ENCODE measurements at places on chromosomes 11 and 22.
A peak's percentile ranks its signal among the peaks of the same experiment; 100 is the strongest.

- DNase-seq: no peak
Measured at GRCh38 chr11:57699813-57700212, 12.2 kb downstream of the MED19 start.

- no peak for DNase-seq
Measured at GRCh38 chr11:104105155-104105554, 58.8 kb downstream of the PDGFD start.

DNA sequence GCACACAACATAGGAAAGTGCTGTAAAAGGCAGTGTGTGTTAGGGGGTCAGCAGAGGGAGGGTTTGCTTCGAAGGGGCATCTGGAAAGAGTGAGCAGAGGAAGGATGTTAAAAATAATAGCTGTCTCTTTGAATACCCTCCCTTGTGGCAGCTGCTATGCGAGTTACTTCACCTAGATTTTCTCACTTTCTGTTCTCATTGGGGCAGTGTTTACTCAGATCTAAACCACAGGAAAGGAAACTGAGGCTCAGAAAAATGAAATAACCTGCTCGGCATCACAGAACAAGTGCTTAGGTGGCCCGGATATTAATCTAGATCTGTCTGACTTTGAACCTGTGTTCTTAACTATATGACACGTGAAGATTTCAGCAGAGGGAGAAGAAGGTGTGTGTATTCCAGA, 125.3 kb downstream of the C11orf91 start:
- no peak for DNase-seq

DNA sequence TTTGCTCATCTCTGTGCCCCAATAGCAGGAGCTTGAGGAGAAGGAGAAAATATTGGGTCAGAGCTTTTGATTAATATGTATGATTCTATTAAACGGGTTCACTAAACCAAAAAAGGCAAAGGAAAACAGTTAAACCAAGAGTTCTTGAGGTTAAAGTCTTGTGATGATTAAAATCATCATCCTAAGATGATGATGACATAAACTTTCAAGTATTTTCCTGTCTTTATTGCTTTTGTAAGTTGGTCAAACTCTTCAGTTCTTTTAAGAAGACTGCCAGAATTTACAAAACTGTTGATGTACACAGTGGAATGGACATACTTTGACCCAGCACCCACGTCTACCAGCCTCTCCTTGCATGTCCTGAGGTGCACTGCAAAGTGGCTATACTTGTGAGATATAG, 41.0 kb downstream of the FDX1 start:
- peak; percentile 29 for DNase-seq

- peak; percentile 37 for DNase-seq
Measured at GRCh38 chr11:41498726-41499125, 39.3 kb upstream of the LRRC4C start.

DNA sequence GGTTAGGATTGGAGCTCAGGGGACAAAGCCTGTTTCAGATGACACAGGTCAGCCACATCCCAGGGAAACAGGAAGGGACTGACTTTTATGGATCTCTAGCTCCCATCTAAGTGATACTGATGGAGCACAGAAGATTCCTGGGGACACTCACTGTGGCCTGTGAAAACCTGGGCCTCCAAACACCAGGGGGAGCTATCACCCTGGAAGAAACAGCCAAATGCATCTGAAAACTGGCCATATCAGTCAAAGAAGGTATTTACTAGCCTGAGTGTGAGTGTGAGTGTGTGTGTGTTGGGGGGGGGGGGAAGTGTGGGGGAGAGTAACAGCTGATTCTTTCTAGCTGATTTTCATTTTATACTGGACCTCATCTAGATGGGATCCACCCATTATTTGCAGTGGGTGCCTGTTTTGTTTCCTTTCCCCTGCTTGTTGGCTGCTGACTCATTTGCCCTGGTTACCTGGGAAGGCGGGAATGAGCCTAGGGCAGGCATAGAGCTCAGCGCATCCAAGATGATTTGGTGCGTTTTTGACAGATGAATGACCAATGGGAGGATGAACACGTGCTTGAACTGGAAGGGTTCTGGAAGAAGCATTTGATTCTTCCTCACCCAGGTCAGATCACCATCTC, 284.0 kb downstream of the KIRREL3 start:
- DNase-seq: peak; percentile 54

- DNase-seq: no peak
Measured at GRCh38 chr11:46835897-46836296, 10.2 kb downstream of the CKAP5 start.

DNA sequence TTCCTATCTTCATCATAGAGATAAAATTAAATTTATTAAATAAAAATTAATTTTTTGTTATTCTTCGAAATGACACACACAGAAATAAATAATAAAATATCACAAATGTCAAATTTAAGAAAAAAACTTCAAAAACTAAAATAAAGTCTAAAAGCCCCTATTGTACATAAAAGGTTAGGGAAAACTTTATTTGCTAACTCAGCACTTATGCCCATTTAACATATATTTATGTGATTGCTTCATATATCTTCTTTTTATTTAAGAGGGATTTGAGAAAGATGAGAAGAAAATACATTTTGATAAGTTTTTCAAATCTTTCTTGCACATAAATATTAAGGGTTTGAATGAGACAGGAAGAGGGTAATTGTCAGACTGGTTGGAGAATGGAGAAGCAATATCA, 2350.4 kb upstream of the RAG2 start:
- DNase-seq: no peak

GRCh38 chr11:3103076-3103475, 45.9 kb upstream of the CARS1 start:
- no peak for DNase-seq

- DNase-seq: no peak
Measured at GRCh38 chr11:63535734-63536133, 874 bp upstream of the PLAAT4 start.

GRCh38 chr11:64893194-64894069, 15.0 kb upstream of the EHD1 start:
- DNase-seq: no peak

DNA sequence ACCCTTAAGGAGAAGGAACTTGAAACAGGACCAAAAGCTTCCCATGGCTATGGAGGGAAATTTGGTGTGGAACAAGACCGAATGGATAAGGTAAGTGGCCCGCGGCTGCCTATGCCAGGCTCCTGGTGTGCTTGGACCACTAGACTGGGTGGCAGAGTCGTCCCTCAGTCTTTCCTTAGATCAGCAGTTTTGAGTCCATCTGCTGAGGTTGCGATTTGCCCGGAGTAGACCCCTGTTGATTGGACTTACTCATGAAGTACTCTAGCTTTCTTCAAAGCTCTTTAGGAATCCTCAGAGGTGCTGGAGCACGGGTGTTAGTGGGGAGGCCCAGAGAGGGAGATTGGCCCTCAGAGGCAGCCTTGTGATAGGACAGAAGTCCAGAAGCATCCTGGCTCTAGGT, 11.5 kb downstream of the CTTN start:
- DNase-seq: no peak

- no peak for DNase-seq
Measured at GRCh38 chr11:79461666-79462645, 21.1 kb upstream of the TENM4 start.

- no peak for DNase-seq
Measured at GRCh38 chr22:24247011-24247507, 2.2 kb upstream of the GGT5 start.

DNA sequence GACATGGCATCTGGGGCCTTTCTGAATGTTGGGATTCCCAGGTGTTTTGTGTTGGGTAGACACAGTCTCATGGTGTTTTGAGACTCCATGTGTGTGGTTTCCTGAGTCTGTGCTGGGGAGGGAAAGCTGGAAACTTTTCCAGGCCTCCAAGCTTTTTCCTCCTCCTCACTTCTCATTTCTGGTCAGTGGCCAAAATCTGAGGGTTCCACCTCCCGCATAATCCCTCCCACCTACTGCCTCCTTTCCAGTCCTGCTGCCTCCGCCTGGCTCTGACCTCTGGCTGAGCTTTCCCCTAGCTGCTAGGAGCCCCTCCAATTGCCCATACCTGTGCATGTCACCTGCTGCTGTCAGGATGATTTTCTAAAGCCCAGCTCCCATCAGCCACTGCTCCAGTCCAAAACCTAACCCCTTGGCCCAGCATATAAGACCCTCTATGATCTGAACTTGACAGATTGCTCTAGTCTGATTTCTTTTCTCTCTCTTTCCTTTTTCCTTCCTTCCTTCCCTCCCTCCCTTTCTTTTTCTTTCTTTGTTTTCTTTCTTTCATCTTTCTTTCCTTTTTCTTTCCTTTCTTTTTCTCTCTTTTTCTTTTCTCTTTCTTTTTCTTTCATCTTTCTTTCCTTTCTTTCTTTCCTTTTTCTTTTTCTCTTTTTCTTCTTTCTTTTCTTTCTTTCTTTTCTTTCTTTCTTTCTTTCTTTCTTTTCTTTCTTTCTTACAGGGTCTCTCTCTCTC, 51.4 kb upstream of the NECTIN1 start:
- no peak for DNase-seq

DNA sequence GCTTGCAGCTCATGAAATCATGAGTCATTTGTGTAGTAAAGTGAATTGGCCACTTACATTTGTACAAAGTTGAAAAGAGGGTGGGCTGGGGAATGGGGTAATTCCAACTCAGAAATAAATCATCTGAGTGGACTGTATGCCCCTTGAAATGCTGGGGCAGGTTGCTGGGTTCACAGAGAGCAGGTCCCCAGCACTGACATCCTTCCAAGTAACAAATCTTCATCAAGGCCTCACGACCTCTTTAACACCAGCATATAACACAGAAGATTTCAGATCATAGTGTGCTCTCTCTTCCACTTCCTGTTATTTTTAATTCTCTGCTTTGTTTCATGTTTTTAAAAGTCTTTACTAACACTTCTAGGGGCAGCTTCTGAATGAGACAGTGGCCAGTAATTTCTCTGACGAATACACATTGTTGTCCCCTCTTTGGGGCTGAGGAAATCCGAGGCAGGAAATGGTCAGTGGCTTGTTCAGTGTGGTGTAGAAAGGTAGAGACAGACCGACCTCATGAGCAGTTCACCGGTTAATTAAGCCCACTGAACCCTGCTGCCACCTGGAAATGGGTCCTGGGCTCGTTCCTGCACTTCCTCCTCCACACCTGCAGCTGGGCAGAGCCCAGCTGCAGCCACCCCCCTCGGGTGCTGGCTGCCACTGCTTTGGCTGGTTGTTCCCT, 127.7 kb downstream of the MAML2 start:
- DNase-seq: no peak
